ENCODE measurements at places on chromosomes 12 and 14.

DNA sequence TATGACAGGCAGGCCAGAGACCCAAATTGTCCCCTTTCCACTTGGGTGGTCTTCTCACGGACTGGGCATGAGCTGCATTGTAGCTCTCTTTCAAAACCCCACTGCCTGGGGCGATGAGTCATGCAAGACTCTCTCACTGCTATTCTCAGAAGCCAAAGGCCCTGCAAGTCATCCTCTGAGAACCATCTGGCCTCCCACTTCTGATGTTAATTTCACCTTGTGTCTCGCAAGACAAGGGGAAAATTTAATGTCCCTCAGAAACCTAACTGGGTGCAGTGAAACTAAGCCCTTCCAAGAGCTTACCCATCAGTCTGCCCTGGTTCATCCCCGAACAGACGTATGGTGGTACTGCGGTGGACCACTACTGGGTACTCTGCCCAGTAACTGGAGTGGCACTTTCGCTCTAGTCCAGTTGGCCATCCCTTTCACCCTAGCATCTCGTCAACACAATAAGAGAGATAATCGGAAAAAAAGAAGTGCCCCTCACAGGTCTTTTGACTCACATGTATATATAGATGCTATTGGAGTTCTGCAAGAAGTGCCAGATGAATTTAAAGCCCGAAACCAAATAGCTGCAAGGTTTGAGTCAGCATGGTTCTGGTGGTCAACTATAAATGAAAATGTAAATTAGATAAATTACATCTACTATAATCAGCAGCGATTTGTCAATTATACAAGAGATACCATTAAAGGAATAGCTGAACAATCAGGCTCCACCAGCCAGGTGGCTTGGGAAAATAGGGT lies 31.3 kb upstream of the LALBA start:
- DNase-seq = no peak

DNA sequence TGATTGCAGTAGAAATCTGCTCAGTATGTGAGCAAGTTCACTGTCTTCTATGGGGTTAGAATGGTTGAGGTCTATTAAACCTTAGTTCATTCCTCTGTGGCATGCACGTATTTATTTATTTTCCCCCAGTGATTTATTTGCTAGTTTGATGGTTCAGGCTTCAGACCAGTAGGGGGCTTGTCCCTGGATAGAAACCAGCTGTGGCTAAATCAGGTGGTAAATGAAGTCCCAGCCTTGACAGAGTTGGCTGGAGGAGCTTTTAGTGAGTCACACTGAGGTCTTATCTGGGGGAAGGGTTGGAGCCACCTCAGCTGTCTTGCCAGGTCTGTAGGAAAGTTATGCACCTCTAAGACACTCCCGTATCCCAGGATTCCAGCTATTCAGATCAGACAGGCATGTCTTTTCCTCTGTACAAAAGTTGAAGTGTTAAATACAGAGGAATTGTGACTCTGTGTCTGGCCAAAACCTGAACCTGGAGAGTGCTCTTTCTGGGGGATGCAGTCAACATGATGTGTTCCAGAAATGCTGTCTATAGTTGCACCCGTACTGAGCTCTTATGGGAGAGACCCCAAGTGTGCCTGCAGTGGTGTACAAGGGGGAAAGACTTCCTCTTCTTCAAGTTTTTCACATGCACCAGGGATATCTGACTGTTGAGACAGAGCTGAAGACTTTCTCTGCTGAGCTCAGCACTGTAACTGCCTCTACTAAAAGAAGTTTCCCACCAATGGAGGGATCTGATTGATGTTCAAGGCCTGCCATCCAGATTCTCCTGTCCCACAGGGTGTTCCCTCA lies 1322.1 kb downstream of the TMEM121 start:
- no peak for DNase-seq

DNA sequence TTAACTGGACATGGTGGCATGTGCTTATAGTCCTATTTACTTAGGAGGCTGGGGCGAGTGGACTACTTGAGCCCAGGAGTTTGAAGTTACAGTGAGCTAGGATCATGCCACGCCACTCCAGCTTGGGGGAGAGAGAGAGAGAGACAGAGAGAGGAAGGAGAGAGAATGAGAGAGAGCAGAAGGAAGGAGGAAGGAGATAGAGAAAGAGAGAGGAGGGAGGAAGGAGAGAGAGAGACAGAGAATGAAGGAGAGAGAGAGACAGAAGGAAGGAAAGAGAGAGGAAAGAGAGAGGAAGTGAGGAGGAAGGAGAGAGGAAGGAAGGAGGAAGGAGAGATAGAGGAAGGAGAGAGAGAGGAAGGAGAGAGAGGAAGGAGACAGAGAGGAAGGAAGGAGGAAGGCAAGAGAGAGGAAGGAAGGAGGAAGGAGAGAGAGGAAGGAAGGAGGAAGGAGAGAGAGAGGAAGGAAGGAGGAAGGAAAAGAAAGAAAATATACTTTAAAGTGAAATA lies 93.5 kb upstream of the PTPRB start:
- DNase-seq = no peak

DNA sequence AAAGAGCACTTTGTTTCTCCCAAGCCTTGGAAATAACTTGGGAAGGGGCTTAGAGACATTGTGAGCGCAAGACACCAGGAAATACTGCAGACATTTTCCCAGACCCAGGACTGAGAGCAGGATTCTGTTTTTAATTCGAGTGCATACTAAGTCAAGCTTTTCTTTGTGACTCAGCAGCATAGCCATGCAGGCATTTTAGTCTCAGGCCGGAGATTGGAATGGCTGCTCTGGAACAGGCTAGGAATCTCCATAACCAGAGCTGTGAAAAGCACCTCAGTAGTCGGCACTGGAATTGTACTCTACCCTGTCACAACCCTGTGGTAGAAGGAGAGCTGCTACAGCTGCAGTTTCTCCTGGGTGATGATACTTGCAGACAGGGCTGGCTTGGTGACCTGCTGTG lies 28.9 kb upstream of the GARIN6 start:
- DNase-seq = no peak

- DNase-seq = no peak
These were observed 31.5 kb downstream of the FBXL14 start for GRCh38 chr12:1562813-1563407.

- no peak for DNase-seq
These were observed 232.0 kb upstream of the PLXNC1 start for GRCh38 chr12:93916402-93916801.

DNA sequence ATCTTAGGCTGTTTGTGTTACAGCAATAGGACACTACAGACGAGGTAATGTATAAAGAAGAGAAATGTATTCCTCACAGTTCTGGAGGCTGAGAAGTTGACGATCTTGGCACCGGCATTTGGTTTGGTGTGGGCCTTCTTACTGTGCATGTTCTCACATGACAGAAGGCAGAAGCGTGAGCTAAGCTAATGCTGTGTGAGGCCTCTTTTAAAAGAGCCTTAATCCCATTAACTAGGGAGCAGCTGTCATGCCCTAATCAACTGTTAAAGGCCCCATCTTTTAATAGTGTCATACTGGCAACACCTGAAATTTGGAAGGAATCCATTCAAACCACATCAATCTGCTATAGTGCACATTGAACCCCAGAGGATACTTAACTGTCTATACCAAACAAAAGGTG lies 992.9 kb downstream of the GALC start:
- DNase-seq = no peak

DNA sequence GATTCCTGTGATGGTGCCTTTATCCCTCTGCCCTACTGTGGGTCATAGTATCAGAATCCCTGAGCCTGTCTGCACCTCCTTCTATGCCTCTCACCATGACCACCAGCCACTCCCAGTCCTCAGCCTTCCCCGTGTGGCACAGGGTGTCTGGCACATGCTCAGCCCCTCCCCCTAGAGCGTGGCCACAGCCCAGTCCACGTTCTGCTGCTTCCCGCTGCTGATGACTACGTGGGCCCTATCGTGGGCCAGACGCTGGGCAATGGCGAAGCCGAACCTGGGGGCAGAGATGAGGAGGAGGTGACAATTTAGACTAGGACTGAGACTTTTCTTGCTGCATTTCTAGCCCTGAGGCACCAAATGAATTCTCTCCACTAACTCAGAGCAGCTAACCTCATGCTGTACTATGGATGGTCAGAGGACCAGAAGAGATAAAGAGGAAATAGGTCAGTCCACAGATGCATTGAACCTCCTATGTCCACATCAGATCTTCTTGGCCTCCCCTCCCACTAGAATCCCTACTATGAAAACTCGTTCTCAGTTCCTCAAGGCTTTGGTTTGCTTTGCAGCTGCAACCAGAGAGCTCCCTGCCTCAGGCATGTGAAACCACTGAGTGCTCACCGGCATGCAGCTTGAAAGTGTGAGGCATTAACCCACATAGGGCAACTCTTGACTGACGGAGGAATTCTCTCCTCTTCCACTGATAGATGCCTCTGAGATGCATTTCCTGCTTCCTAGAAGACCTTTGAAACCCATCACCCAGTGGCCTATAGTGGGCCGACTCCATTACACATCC lies 126.3 kb upstream of the DHRS4 start:
- no peak for DNase-seq

DNA sequence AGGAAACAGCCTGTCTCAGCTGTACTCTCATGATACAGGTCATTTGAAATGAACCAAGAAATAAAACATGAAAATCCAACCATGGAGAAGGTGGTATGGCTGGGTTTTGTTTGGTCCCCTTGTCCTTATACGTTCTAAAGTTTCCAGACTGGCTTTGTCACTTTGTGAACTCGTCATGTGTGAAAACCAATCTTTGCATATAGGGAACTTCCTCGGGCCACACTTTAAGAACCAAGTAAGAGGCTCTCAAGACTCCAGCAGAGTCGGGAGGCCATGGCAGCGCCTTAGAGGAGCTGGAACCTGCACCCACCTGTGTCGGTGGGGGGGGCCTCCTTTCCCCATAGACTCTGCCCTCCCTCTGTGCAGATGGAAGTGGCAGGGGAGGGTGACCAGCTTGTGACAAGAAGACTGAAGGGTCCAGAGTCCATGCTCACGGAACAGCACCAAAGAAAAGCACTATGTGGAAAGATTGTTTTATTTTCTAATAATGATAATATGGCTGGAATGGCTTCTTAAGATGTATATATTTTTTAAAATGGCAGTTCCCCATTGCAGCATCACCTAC lies 125.3 kb downstream of the ESRRB start:
- no peak for DNase-seq

GRCh38 chr12:20272161-20272560 lies 96.2 kb upstream of the PDE3A start:
- DNase-seq = no peak

DNA sequence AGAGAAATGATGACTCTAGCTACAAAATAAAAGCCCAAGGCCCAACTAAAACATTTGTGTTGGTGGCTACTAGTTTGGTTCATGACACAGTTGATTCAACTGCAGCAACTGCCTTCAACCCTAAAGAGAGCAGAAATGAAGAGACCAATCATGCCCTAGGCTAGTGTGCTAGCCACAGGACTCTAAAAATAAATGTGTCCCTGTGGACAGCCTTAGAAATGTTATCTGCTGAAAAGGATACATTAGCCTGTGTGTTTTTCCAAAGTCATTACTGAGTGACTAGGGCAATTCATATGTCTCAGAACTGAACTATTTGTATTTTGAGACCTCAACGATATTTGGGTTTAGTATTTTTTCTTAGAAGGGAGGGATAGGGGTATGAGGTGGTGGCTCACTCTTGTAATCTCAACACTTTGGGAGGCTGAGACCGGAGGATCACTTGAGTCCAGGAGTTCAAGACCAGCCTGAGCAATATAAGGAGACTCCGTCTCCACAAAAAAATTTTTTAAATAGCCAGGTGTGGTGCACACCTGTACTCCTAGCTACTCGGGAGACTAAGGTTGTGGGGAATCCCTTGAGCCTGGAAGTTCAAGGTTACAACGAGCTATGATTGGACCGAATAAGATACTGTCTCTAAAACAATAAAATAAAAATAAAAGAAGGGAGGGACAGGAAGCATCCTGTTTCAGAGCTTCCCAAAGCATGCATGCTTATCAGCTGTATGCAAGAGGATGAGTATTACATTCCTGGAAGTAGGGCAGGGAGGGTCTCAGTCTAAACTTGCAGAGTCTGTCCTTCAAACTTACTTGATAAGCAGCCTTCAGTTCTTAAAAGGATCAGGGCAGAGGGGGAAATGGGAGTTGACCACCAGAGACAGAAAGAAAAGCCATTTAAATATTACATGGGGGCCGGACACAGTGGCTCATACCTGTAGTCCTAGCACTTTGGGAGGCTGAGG lies 29.6 kb upstream of the NAP1L1 start:
- no peak for DNase-seq

DNA sequence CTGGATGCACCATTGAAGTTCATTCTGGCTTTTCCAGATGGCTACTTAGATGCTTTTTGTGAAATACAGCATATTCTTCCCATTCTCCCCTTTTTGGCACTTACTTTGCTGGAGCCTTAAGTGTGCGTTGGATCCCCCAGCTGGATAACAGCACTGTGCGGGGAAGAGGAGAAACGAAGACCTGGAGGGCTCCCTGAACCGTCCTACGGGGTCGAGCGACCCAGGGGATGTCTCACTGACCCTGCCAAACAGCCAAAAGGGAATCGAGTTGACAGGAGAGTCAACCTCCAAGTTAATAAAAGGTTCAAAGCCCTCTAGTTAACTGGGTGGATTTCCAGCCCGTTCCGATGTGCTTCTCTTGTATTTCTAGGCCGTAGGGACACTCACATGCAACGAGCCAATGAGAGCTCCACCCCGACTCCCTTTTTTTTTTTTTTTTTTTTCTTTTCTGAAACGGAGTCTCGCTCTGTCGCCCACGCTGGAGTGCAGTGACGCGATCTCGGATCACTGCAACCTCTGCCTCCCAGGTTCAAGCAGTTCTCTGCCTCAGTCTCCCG lies 1.0 kb upstream of the CAMKK2 start:
- peak; percentile 18 for DNase-seq

- DNase-seq = no peak
These were observed 5.2 kb downstream of the KRT84 start for GRCh38 chr12:52380271-52380694.

DNA sequence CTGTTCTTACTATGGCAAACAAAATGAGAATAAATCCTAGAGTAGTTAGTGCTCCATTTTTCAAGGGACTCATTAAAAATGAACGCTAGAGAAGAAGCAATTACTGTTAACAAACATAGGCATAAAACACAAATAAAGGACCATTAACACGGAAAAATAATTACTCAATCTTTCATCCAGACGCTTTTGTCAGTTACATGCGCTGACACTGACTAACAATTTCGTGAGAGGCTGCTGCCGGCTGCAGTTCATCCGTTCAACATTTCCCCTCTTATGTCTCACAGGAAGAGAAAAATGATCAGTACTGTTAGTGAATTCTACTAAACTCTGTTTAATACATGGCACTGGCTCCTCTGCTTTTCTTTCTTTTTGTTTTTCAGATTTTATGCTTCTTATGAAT lies 472.7 kb upstream of the FLRT2 start:
- no peak for DNase-seq

DNA sequence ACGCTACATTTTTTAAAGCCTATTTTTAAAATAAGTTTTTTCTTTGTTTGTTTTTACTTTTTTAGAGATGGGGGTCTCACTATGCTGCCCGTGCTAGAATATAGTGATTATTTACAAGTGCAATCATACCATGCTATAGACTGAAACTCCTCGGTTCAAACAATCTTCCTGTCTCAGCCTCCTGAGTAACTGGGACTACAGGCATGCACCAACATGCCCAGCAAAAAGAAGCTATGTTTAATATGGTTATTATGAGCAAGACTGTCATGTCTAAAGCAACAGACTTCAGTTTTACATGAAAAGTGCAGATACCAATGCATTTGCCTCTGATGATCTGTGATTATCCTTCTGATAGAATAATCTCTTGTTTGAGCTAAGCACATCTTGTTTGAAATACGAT lies 45.6 kb upstream of the SGPP1 start:
- no peak for DNase-seq

- DNase-seq = peak; percentile 69
These were observed 5.1 kb downstream of the CISTR start for GRCh38 chr12:53746592-53747092.
